ENCODE measurements at places on chromosomes 1 and 21.

- DNase-seq = no peak
These were observed 4.9 kb upstream of the KCNE2 start for GRCh38 chr21:34358866-34359265.

GRCh38 chr1:51058858-51059257 lies 43.2 kb upstream of the C1orf185 start:
- DNase-seq = peak; percentile 59

DNA sequence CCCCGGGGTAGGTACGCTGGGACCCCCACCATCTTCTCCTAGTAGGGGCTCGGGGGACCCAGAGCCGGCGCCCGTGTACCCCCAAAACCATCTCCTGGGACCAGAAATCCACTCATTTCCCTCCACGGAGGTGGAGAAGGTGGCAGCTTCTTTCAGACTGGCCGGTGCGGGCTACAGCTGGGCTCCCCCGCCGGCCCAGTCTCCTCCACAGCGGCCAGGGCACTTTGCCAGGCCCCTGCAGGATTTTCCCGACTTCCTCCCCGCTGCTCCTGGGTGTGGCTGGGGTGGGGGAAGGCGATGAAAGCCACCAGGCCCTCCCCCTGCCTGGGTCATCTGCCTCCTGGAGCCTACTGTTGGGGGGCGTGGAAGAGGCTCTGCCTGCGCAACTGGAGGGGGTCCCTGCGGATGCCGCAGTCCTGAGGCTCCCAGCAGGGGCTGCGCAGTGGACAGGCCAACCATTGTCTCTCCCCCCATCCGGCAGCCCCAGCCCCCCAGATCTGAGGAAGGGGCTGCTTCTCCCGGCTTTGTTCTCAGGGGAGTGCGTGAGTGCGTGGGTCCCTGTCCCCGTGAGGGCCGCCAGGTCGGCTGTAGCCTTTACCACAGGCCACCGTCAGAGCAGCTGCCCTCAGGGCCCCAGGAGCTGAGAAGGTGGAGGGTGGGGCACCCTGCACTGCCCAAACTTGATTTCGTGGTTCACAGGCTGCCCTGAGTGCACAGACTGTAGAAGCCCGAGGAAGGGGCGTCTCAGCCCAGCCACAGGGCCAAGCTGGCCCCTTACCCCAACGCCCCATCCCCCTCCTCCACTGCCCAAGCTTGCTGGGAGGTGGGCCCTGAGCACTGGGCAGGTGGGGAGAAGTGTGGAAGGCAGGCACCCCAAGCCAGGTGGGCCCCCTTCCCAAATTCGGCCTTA lies 1.3 kb downstream of the AGRN start:
- DNase-seq = peak; percentile 87

- DNase-seq = peak; percentile 43
These were observed 83.9 kb downstream of the CRB1 start for GRCh38 chr1:197351821-197352440.

DNA sequence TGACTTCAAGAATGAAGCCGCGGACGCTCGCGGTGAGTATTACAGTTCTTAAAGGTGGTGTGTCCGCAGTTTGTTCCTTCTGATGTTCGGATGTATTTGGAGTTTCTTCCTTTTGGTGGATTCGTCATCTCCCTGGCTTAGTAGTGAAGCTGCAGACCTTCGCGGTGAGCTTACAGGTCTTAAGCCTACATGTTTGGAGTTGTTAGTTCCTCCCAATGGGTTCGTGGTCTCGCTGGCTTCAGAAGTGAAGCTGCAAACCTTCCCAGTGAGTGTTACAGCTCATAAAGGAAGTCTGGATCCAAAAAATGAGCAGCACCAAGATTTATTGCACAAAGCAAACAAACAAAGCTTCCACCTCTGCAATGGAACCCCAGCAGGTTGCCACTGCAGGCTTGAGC lies 14.7 kb downstream of the LDLRAD1 start:
- DNase-seq = no peak

All from EH (cell line).